Frontal cortex (tissue), 4 donors: ENCODE measurements at places on chromosomes 3 and 15. TPM values are rescaled to one million over a fixed set of nuclear protein-coding genes. Genes with fewer than 3 reads are reported as not detected.

GRCh38 chr3:161395115-161396012 lies 24.0 kb upstream of the SPTSSB start:
- DNase-seq, result no peak

DNA sequence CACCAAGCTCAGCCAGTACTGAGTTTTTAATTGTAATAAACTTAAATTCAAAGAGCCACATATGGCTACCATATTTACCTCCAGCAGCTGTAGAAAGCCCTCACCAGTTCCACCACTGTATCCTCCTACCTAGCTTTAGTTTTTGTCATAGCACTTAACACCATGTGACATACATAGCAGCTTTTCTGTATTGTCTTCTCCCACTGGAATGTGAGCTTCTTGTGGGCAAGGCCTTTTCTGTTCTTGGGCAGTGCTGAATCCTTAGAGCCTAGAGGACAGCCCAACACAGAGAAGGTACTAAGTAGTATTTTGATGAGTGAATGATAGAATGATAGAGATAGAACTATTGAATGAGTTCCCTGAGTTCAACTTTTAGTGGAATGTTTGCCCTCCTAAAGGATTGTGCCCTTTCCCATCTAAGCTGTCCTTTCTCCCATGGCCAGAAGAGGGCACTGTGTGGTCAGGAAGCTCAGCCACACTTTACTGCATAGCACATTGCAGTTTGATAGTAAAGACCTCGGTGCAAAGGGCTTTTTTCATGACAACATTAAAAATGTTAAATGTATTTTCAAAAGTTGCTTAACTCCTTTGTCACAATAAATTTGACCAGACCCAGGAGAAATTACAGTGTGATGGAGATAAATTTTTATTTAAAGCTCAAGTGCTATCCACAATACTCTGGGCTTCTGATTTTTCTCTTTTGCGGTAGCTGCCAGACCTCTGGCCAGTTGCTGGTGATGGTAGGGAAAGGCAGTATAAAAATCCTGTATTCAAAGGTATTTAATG lies 115.8 kb downstream of the GHSR start:
- DNase-seq, result peak; percentile 58

- no peak for DNase-seq
Measured at GRCh38 chr3:17632401-17633100, 109.9 kb downstream of the TBC1D5 start.

DNA sequence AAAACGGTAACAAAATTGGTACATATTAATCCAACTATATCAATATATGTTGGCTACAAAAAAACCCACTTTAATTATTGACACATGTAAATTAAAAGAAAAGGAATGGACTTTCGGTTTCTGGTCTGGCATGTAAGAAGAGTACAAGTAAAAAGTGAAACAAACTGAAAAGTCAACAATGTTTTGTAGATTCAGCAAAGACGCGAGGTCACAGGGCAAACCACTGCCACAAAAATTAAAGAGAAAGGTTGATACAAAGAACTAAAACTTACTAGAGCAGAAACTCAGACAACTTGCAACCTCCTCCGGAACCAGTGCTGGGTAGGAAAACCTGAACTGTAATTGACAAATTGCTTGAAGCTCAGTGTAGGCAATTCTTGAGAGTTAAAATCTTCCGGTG lies 110.6 kb upstream of the ARPP21 start:
- no peak for DNase-seq

GRCh38 chr3:33372218-33373081 lies 67.8 kb downstream of the UBP1 start:
- DNase-seq, result peak; percentile 23

Gene PYGO1
- 45.2 TPM for total RNA-seq

DNA sequence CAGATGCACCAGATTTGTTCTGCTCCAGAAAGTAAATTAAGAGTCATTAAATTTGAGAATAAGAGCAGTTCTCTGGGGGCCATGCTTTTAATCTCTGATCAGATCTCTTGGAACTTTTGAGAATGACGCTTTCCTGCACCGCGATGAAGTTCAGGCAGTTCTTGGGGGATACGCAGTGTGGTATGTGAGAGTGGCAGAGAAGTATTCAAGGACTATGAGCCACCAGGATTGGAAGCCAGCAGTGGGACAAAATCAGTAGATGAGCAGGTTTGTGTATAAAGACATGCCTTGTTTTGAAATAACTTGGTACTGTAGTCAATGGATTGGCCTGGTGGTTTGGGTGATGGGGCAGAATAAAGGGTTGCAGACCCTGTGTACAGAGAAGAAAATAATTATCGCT lies 483.6 kb downstream of the ERC2 start:
- no peak for DNase-seq

- DNase-seq, result no peak
Measured at GRCh38 chr15:36080759-36081158, 498.7 kb upstream of the CDIN1 start.

Gene ADGRG7
- not detected for total RNA-seq

GRCh38 chr3:8746780-8747345 lies 13.3 kb downstream of the CAV3 start:
- no peak for DNase-seq

- DNase-seq, result no peak
Measured at GRCh38 chr3:4021162-4021561, 221.9 kb downstream of the LRRN1 start.

Gene GOLGA8Q
- not detected for total RNA-seq

DNA sequence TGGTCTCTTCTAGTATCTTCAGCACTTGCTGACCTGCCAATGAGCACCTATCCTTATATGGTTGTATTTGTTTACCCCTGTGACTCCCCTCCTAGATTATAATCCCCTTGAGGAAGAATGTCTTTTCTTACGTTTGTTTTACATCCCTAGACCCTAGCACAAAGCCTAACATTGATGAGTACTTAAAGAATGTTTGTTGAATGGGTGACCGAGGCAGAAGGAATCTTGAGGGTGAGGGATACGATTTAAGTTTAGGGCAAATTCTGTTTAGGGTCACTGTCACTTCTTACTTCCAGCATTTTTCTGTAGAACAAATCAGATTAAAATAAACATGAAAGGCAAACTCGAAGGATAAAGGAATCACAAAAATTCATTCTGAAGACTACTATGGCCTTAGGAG lies 80.9 kb upstream of the FAM98B start:
- DNase-seq, result no peak

Gene ACP3
- not detected for total RNA-seq

- no peak for DNase-seq
Measured at GRCh38 chr15:65857718-65858402, 11.4 kb upstream of the RAB11A start.

Gene RBP2
- total RNA-seq, result not detected

Gene LRRC34
- 5.3 TPM for total RNA-seq

Gene PML
- 3.7 TPM for total RNA-seq

Gene CCDC54
- not detected for total RNA-seq

- DNase-seq, result no peak
Measured at GRCh38 chr15:27977696-27978095, 121.4 kb downstream of the OCA2 start.
